ENCODE measurements at places on chromosomes 4 and X.

DNA sequence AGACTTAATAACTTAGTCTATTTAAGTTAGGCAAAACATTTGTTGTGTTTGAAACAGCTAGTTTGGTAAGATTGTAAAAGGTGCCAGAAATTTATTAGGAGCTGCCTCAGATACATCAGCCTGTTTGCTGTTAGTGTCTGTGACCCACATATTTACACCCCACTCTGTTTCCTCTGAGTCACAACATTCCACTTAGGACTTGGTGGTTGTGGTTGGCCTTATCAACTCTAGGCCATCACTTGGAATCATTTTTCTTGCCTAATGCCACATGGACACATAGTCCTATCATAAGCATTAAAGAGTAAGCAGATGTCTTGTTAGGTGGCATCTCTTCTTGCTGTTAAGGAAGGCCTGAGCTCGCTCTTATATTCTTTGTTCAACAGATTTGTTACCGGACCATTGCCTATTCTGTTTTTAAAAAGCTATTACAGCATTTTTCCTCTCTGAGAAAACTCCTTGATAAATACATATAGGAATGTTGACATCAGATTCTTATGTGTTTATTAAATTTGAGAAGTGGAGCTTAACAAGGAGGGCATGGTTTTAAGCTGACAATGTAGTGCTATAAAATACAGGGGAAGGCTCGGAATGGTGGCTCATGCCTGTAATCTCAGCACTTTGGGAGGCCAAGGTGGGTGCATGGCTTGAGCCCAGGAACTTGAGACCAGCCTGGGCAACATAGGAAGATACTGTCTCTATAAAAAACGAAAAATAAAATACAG is 51.2 kb upstream of the PGRMC2 start:
- DNase-seq = no peak

DNA sequence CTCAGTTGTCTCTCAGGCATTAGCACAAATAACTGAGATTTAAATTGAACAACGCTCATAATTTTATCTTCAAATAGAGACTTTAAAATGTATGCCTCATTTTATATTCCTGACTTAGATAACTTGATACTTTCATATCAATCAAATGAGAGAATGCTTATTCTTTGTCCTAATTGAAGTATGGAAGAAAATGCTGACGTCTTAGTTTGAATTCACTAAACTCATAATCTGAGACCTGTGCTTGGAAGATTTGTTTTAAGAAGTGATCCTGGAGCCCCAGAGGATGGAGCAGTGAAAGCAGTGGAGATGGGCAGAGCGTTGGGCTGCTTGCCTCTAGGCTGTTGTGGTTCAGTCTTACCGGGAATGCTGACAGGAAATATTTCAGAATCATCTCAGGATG is 76.1 kb downstream of the ZNF518B start:
- DNase-seq = no peak

DNA sequence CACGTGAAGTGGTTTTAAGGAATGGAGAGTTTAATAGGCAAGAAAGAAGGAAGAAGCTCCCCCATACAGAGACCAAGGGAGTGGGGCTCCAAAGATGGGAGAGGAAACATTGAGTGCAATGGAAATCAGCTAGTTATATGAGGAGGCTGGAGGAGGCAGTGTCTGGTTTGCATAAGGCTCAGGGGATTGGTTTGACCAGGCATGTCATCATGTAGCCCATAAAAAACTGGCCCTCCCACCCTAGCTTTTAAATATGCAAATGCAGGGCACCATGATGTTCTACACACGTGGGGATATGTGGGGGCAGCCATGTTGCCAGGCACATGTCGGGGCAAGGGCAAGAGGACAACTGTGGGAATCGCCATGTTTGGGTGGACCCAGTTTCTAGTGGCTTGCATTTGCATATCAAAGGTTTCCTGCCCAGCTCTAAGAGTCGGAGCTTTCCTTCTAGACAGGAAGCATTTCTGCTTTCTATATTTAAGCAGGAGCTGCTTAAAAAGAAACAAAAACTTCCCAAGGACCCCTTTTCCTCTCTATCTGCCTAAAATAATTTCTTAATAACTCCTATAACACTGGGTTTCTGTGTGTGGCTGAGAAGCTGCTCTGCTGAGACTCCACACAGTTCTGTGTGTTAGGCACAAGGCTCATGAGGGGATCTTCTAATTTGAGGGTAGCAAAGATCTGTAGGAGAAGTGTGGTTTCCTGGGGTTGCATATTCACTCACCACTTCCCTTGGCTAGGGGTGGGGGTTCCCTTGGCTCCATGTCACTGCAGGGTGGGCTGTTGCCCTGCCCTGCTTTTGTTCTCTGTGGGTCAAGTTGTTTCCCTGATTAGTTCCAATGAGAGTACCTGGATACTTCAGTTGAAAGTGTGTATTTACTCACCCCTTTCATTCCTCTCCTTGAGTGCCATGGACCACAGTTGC is 113.5 kb downstream of the VSIG4 start:
- DNase-seq = no peak

DNA sequence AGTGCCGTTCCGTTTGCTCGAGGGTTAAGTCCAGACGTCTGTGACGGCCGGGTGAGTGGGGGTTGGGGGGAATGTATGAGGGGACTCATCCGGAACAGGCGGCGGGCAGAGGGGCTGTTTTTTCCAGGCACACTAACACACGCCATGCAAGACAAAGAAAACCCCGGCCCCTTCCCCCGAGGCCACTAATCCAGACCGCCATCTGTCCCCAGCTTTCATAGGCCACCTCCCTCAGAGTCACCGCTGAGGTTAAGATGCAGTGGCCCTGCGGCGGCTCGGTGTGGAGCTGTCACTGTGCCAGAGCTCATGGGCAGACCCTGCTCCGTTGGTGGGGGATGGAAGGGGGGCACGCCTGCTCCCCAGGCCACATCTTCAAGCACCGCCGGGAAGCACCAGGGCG is 34.1 kb downstream of the SORCS2 start:
- no peak for DNase-seq

DNA sequence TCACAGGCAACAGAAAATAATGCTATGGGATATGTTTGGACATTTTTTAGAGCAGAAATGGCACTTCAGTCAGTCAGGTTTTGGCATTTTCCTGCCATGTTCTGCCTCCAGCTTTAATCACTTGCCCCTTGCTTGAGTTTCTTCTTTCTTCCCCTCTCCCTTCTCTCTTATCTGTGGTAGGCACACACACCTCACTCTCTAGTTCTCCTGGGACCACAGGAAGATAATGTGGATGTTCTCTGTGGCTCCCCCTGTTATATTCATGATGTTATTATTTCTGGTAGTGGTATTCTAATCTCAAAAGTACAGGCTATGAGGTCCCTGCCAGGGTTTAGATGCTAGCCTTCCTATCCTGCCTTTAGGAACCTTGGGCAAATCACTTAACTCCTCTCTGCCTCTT is 5.2 kb downstream of the HADH start:
- no peak for DNase-seq

DNA sequence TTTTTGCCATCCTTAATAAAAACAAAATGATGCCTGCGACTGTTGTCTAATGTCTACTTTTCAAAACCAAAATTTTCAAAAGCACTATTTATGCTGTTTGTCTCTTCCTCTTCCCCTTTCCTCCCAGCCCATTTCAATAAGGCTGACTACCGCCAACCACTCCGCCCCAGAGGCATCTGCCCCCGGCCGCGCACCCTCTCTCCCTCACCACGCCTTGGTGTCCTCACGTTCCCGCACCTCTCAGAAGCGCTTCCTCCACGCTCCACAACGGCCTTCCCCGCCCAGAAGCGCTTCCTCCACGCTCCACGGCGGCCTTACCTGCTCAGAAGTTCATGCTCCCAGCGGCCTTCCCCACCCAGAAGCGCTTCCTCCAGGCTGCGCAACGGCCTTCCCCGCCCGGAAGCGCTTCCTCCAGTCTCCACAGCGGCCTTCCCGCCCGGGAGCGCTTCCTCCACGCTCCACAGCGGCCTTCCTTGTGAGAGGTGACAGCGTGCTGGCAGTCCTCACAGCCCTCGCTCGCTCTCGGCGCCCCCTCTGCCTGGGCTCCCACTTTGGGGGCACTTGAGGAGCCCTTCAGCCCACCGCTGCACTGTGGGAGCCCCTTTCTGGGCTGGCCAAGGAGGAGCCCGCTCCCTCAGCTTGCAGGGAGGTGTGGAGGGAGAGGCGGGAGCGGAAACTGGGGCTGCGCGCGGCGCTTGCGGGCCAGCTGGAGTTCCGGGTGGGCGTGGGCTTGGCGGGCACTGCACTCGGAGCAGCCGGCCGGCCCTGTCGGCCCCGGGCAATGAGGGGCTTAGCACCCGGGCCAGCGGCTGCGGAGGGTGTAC is 490.4 kb upstream of the ZFP42 start:
- DNase-seq = no peak

GRCh38 chrX:18649498-18649951 is 22.4 kb downstream of the RS1 start:
- DNase-seq = no peak

DNA sequence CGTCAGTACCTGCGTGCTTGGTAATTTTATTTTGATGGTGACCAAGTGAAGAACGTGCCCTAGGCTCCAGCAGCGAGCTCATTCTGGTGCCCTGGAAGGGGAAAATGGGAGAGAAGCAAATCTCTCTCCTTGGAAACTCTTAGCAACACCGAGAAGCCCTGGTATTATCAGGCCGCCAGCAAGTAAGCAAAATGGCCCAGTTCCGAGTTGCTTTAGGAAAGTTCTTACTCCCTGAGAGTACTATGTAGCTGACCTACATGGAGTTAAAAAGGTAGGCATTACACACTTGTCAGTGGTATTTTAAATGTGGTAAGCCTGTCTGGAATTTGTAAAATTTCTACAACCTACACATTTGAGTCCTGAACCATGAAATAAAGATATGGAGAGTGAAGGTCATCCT is 146.4 kb downstream of the CPEB2 start:
- no peak for DNase-seq

DNA sequence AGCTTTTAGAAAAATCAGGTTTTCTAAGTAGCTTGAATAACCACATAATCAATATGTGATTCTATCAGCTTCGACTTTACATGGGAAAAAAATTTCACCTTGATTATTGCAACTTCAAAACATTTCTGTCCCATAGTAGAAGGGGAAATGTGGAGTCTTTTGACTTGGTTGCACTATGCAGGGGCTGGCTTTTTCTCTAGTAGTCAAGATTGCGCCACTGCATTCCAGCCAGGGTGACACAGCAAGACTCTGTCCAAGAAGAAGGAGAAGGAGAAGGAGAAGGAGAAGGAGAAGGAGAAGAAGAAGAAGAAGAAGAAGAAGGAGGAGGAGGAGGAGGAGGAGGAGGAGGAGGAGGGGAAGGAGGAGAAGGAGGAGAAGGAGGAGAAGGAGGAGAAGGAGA is 84.9 kb downstream of the MAML3 start:
- no peak for DNase-seq

DNA sequence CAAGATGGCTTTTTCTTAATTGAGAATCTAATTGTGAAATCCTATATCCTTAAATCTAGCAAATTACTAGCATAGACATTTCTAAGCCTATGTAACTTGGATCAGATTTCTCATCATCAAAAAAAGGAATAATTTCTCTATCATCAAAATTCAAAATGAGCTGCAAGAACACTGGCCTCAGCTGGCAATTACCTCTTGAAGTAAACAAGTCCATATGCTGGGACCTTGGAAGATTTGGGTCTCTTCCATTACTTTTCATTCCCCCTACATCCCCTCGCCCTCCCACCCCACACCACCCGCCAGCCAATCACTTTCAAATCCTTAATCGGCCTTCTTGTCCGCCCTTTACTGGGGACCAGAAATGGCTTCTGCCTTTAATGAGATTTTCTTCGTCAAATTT is 23.3 kb upstream of the MBTPS2 start:
- DNase-seq = no peak

GRCh38 chrX:132480581-132481203 is 8.1 kb downstream of the MBNL3 start:
- peak; percentile 30 for DNase-seq

DNA sequence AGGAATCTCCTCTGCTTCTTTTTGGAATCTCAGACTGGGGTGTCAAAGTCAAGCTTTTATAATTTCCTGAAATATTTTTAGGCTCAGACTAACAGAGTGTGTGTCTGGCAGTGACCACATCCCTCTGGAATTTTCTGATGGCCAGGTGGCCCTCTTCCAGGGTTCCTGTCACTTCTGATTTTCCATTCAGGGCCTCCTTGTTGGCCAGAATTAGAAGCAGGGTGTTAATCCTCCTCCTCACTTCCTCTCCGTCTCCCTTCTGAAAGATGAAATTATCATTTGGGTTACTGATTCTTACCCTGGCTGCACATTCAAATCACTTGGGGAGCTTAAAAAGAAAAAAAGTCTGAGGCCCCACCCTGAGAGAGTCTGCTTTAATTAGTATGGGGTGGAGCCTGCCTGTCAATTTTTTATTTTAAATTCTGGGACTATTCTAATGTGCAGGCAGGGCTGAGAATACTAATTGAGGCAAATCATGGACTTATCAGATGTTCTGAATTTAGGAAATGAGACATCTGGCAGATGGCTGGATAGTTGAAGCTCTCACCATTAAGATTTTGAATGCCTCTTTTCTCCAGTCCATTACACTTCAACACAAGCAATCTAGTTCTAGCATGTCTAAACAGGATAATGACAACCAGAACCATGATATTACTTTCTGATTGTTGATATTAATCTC is 43.2 kb downstream of the HAND2 start:
- DNase-seq = no peak

DNA sequence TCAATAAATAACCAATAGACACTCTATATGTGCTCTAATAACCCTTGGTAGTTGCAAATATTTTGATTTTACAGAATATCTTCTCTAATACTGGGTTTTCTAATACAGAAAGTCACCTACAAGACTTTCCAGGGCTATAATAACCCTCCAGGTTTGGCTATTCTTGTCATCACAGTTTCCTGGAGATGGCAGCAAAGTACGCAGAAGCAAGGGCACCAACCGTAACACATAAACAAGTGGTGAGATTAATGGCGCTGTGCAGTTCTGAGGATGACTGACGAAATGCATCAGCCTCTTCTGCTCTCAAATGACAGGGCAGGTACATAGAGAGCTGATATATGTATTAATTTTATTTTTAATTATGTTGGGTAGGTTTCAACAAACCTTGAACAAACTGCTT is 122.4 kb downstream of the C4orf33 start:
- DNase-seq = no peak

DNA sequence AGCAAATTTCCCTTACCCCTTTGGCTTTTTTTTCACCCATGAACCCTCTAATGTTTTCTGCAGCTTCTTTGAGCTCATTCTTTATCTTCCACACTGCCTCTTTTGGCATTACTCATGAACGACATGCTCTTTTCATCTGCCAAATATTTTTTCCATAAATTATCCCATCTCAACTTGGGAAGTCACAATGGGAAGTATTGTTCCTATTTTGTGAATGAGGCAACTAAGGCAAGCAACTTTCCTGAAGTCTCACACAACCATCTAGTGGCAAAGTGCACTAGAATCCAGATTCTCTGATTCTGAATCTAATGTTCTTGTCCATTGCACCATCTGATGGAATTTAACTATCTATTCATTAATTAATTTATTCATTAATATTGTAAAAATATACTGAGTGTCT is 625 bp downstream of the RTL9 start:
- DNase-seq = no peak

- no peak for DNase-seq
Observed at GRCh38 chr4:102825261-102826091, 1.9 kb downstream of the UBE2D3 start.

- DNase-seq = no peak
Observed at GRCh38 chr4:85180533-85180932, 214.0 kb upstream of the WDFY3 start.

- DNase-seq = no peak
Observed at GRCh38 chrX:143298663-143299241, 218.5 kb downstream of the SPANXN3 start.
